HCT116 (cell line): ENCODE measurements at places on chromosomes 4 and X. TPM values are rescaled to one million over a fixed set of nuclear protein-coding genes. Genes with fewer than 3 reads are reported as not detected.

- no peak for DNase-seq
Observed at GRCh38 chr4:151527699-151528098, 118.7 kb downstream of the FHIP1A start.

DNA sequence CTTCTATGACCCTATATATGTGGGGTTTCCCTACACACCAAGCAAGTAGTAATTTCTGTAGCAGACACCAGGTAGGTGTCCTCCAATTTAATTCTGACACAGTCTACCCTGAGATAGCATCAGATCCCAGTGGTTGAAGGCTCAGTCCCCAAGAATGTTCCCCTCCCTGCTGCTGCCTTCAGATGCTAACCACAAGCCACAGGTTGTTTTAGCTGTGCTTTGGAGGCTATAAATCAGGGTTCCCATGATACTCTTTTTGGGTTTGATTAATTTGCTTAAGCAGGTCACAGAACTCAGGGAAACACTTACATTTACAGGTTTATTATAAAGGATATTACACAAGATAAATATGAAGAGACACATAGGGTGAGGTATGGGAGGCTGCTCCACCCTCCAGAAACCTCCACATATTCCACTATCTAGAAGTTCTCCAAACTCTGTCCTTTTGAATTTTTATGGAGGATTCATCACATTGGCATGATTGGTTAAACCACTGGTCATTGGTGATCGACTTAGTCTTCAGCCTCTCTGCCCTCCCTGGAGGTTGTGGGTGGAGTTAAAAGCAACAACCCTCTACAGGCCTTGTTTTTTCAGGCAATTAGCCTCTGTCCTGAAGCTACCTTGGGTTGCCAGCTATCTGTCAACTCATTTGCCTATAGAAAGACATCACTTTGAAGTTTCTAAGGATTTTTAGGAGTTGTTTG, 50.8 kb downstream of the GRIA2 start:
- no peak for DNase-seq

The PPP1R2C gene
- not detected for total RNA-seq

- no peak for DNase-seq
Observed at GRCh38 chrX:131752493-131753198, 208.8 kb downstream of the OR13H1 start.

GRCh38 chr4:27239641-27240040, 379.0 kb downstream of the STIM2 start:
- no peak for DNase-seq

DNA sequence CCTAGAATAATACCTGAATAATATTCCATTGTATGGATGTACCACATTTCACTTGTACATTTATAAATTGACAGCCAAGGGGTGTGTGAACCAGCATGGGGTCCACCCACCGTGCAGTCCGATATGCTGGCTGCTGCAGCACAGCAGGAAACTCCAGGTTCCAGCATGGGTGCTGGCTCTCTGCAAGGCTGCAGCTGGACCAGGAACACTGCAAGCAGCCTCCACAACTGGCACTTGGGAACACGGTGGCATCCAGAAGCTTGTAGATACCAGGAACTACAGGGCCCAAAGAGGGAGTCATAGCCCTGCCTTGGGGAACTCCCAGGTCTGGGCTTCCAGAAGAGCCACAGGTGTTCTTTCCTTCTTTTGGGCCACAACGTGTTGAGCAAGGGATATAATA, 91.2 kb downstream of the NXF2 start:
- DNase-seq: no peak

- DNase-seq: no peak
Observed at GRCh38 chr4:103400405-103400804, 202.3 kb upstream of the CENPE start.

The RHOXF2 gene
- 0.12 TPM for total RNA-seq

DNA sequence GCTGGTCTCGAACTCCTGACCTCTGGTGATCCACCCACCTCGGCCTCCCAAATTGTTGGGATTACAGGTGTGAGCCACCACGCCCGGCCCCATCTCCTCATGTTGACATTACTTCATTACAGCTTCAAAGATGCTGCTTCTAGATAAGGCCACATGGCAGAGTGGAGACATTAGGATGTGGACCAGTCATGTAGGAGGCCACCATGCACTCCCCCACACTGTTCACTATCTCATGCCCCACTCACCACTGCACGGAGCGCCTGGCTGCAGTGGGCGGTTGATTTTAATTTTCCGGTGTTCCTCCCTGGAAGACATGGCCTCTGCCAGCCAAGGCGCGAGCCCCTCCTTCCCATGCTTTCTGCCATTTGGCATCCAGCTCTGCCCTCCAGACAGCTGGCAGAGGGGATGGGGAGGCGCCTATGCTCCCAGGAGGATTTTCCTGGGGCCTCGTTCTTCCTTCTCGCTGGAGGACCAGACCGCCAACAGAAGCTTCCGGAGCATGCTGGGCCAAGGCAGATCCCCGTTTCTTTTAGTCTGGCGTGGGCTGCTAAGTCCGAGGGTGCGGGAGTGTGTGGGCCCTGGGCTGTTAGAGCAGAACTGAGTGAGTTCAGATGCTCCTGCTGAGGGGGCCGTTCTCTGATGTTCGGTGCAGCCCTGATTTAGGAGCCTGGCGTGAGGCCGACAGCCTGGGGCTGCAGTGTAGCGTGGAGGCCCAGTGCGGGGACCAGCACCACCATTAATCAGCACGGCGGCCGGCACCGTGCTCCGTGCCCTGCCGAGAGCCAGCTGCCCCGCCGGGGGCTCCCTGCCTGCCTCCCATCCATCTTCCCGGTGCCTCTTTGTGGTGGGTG, 93.1 kb downstream of the SORCS2 start:
- DNase-seq: no peak

DNA sequence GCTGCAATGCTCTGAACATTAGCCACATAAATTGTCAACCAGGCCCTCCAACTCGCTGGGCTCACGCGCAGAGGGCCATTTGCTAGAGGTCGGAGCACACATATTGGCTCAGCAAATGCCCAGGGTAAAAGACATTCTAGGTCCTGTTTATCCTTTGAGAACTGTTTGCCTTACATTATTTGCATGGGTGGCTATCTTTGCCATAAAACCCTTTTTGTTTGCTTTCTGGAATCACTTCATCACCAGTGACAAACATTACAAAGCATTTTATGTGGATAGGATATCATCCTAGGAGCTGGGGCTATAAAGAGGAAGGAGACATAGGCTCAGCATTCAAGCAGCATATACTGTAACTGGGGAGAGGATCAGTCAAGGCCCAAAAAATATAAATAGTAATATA, 149.2 kb upstream of the RAI2 start:
- DNase-seq: no peak

DNA sequence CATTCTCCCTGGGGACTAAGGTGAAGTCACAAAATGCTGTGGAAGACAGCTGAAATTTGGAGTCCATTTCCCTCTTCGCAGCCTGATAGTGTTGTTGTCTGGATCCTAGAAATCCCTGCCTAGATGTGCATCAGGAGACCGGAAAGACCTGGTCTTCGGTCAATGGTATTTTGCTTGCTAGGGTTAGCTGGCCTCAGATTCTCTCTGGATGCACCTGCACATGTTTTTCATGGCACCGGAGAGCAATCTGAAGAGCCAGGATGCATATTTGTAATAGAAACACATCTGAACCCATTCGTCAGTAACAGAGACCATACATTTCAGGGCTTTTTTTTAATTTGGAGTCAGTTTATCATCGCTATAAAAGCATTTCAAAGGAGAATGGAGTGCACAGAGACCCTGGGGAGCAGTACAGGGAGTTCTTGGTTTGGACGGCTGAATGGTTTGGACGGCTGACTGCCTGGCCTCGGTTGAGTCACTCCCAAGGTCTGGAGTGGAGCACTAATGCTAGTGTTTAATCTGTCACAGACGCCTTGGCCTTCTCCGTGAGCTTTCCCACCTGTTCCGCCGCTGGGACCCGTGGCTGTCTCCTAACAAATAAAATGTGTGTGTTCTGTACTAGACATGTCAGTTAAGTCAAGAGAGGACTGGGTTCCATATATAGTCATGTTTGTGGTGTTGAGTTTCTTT, 7.5 kb upstream of the PDLIM3 start:
- DNase-seq: no peak

DNA sequence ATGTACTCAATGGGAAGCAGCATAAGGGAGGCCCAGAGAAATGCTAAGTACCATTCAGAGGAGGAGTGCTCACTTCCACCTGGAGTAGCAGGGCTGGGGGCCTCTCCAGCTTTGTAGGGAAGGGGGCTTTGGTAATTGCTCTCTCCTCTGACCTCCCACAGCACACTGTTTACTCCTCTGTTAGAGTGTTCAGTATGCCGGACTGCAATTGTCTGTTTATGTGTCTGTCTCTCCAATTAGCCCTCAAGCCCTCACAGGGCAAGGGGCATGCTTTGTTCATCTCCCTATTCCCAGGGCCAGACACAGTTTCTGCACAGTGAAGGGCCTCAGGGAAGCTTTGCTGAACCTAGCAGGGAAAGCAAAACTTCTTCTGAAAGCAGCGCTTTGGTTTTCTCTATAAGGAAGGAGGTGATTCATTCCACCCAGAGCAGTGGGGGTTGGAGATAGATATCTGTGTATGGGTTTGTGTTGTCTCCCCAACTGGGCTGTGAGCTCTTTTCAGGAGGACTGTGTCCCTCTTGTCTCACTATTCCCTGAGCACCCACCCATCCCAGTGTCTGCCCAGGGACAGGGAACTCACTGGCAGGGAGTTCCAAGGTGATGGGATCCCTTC, 50.0 kb upstream of the VMA21 start:
- no peak for DNase-seq

DNA sequence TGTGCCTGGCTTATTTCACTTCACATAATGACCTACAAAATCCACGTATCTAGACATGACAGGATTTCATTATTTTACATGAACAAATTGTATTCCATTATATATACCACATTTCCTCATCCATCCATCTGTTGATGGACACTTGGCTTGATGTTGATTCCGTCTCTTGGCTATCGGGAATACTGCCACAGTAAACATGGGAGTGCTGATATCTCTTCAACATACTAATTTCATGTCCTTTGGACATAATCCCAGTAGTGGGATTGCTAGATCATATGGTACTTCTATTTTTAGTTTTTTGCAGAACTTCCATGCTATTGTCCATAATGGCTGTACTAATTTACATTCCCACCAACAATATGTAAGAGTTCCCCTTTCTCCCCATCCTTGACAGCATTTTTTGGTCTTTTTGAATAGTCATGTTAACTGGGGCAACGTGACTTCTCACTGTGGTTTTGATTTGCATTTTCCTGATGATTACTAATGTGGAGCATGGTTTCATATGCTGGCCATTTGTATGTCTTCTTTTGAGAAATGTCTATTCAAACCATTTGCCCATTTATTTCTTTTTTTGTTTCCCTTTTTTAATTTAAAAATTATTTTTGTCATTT, 68.9 kb downstream of the HTRA3 start:
- no peak for DNase-seq

The ARHGAP36 gene
- total RNA-seq: not detected

The NLGN3 gene
- 1.4 TPM for total RNA-seq

DNA sequence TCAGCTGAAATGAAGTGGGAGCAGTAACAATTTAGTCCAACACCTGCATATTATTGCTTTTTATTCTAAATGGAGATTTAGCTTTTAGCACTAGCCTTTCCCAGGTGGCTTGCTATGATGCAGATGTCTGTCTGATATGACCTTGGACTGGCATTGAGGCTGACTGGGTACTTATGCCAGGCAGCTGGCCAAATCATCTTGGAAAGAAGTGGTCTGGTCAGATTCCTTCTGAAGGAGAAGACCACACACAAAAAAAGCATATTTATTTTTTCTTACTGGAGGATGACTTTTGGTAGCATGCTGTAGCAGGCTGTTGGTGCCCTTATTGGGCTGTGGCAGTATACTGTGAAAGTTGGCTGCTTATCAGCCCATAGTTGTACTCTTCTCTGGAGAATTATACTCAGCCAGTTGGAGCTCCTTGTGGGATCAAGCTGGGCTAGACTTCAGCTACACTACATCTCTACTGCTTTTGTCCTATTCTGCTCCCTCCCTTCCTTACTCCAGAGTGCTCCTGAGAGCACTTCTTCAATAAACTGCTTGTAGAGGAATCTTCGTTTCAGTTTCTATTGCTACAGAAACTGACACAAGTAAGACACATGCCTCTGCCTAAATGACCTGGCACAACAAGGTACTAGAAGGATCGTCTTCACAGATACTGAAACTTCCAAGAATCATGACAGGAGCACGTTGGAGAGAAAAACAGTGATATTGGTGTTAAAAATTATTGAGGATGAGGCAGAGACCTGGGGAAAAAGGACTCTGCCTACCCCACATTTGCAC, 196.8 kb upstream of the RPS6KA3 start:
- DNase-seq: no peak

- no peak for DNase-seq
Observed at GRCh38 chrX:124274438-124275181, 57.9 kb upstream of the TEX13D start.

DNA sequence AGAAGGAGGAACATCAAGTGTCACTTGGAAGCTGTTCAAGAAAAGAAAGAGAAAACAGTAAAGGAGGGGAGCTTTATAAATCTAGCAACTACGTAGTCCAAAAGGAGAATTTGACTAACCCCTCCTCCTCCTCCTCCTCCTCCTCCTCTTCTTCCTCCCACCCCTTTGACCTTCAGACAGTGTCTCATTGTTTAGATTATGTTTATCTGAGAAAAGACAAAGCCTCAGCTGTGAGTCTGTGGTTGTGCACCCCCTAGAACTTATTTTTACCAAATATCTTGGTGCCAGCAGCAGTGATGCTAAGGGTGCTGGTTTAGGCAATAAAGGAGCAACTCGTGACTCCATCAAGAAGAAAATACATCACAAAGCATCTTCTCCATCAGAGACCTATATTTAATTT, 68.9 kb upstream of the BMP2K start:
- no peak for DNase-seq

GRCh38 chrX:85569096-85569495, 189.6 kb upstream of the POF1B start:
- DNase-seq: no peak

DNA sequence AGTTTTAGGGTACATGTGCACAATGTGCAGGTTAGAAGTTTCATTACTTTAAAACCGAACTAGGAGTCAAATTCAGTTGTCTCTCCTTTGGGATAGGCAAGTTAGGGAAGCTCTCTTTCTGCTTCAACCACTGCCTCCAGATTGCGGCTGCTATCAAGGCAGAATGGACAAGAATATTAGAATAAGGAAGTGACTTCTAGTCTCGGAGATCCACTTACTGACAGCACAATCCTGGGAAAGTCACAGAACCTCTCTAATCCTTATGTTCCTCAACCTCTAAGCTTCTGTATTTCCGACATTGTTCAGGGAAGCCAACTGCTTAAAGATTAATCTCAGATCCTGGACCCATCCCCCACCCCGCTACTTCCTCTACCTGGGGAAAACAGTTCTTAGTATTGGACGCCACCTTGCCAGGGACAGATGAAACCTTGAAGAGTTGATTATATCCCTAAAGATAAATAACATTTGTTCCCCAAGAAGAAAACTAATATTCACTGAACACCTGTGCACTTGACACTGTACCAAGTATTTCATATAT, 2.1 kb downstream of the NUP62CL start:
- no peak for DNase-seq

The FAM47A gene
- not detected for total RNA-seq
